ENCODE measurements at places on chromosomes 1 and 21. TPM values are rescaled to one million over a fixed set of nuclear protein-coding genes. Genes with fewer than 3 reads are reported as not detected.

GBP2 gene
- 54.6 TPM for total RNA-seq

RGS18 gene
- total RNA-seq, result 0.78 TPM

FABP3 gene
- 8.1 TPM for total RNA-seq

FCRL5 gene
- not detected for total RNA-seq

FMO4 gene
- total RNA-seq, result 2.9 TPM

TFF2 gene
- not detected for total RNA-seq

TMEM81 gene
- 3.6 TPM for total RNA-seq

DNA sequence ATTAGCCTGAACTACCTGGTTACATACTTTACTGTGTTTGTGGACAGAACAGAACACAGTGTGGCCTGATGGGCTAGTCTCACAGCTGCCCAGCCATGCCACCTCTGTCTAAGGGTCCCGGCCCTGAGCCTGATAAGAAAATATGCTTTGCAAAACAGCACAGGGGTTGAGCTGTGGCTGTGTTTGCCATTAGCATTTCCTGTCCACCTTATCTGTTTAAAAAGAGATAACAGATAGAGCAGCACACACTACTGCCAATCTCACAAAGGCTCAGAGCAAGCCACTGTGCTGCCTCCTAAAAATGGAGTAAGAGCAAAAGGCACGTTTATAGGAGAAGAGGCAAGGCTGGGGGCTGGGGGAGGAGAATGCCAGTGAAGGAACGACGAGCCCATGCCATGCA, 95.0 kb downstream of the SUSD4 start:
- no peak for DNase-seq
- no peak overlapping the region for H3K4me3 ChIP-seq
- H3K27me3 ChIP-seq, result no peaks in the 10 kb centered on the region
- H3K36me3 ChIP-seq, result no peaks in the 10 kb centered on the region

GRCh38 chr1:5347726-5348125, 644.5 kb downstream of the NPHP4 start:
- no peaks in the 10 kb centered on the region for H3K36me3 ChIP-seq
- no peak overlapping the region for H3K4me3 ChIP-seq
- DNase-seq, result no peak
- no peaks in the 10 kb centered on the region for H3K4me1 ChIP-seq
- no peaks in the 10 kb centered on the region for H3K27me3 ChIP-seq

DNA sequence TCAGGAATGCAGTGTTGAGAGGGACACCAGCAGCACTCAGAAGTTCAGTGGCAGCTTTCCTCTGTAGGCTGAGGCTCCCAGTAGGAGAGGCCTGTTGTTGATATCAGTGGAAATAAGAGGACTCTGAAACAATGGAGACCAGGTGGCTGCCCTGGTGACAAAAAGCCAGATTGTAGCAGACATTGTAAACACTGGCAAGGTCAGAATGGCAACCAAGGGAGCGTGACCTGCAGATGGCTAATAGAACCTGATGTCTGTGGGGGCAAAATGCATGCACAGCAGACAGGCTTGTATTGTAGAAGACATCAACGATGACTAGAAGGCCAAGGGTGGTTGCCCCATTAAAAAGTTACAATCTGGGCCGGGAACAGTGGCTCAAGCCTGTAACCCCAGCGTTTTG, 53.1 kb upstream of the GPR37L1 start:
- H3K27ac ChIP-seq, result no peak overlapping the region
- DNase-seq, result no peak
- H3K4me3 ChIP-seq, result no peak overlapping the region
- no peaks in the 10 kb centered on the region for H3K4me1 ChIP-seq

- no peak for DNase-seq
- H3K4me1 ChIP-seq, result no peaks in the 10 kb centered on the region
- no peaks in the 10 kb centered on the region for H3K36me3 ChIP-seq
- H3K27ac ChIP-seq, result no peak overlapping the region
- no peaks in the 10 kb centered on the region for H3K27me3 ChIP-seq
- no peak overlapping the region for H3K4me3 ChIP-seq
These were observed 322.5 kb downstream of the AJAP1 start for GRCh38 chr1:4976859-4977440.

GRCh38 chr1:41532206-41532975, 47.9 kb upstream of the EDN2 start:
- no peaks in the 10 kb centered on the region for H3K36me3 ChIP-seq
- DNase-seq, result no peak
- H3K27me3 ChIP-seq, result no peaks in the 10 kb centered on the region
- no peak overlapping the region for H3K4me3 ChIP-seq
- no peaks in the 10 kb centered on the region for H3K4me1 ChIP-seq

DNA sequence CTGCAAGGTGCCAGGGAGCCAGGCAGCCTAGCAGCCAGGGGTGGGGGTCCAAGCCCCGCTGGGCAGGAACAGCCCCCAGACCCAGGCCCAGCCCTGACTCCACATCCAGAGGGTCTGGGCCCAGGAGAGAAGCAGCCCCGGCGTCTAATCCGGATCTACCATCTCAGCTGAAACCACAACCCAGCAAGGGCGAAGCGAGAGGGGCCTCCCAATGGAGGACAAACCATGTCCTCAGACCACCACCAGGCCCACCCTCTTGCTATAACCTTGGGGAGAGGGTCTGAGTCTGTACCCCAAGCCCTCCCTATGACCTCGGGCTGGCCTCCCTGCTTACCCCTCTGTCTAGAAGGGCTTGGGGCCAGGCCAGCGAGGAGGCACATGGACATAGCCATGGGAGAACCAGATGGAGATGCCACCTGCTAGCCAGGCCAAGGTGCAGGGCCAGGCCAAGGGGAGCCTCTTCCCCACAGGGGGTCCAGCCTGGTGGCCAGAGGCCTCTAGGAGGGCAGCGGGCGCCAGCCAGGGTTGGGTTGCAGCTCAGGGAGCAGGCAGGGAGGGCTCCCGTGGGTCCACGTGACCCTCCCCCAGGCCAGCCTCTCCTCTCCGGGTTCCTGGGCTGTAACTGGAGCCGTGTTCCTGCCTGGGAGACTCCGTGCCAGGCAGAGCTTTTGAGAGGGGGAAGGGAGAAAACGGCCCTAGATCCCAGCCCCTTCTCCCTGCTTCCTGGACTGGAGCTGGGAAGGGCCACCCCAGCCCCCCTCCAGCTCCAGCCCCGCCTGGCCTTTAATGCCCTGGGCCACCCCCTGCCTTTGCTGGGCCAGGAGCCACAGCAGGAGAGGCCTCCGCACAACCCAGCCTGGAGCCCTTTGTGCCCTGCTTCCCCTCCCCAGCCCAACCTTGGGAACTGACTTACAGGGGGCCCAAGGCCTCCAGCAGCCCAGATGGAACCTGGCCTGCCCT, 2.5 kb downstream of the WNT9A start:
- H3K4me3 ChIP-seq, result no peak overlapping the region
- H3K36me3 ChIP-seq, result no peaks in the 10 kb centered on the region
- H3K4me1 ChIP-seq, result peaks cover 31% of the 10 kb centered on the region
- H3K27me3 ChIP-seq, result peaks cover 18% of the 10 kb centered on the region
- DNase-seq, result no peak
- peak overlapping the region; percentile 4 for H3K27ac ChIP-seq

GRCh38 chr21:25487046-25487594, 120.2 kb downstream of the MRPL39 start:
- H3K36me3 ChIP-seq, result no peaks in the 10 kb centered on the region
- H3K4me3 ChIP-seq, result no peak overlapping the region
- no peak for DNase-seq

- DNase-seq, result no peak
- H3K4me1 ChIP-seq, result peaks cover 3% of the 10 kb centered on the region
These were observed 187.9 kb downstream of the VAV3 start for GRCh38 chr1:107776900-107777663.

- H3K4me3 ChIP-seq, result no peak overlapping the region
- H3K4me1 ChIP-seq, result peaks cover 48% of the 10 kb centered on the region
- no peaks in the 10 kb centered on the region for H3K27me3 ChIP-seq
- DNase-seq, result peak; percentile 20
- no peak overlapping the region for H3K27ac ChIP-seq
- no peaks in the 10 kb centered on the region for H3K36me3 ChIP-seq
These were observed 4.4 kb downstream of the ATP1B1 start for GRCh38 chr1:169110689-169111447.

DNA sequence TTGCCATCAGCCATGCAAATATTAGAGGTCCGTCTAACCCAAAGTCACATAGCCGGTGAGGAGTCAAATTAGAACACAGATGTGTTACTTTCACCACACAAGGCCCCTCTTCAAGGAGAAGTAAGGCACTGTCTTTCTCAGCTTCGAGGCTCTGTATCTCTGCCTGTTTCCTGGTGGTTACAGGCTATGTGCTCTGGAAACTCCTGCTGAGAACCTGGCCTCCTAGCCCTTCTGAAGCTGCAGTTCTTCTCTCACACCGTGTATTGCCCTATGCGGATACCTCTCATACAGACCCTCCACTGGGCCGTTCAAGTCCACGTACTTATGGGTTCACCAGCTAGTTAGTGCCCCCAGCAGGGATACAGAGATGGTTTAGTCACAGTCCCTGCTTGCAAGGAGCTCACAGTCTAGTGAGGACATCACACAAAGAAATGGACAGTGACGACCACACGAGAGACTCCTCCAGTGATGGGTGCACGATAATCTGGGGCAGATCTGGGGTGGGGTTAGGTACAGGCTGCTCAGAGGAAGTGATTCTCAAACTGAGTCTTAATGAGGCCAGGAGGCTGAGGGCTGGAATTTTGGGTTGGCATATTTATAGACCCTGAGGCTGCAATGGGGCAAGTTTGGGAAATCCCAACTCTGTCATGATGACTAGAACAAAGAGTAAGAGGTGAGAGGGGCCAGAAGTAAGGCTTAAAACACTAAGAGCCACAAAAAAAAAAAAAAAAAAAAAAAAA, 22.8 kb upstream of the ELOA start:
- no peaks in the 10 kb centered on the region for H3K36me3 ChIP-seq
- no peak overlapping the region for H3K4me3 ChIP-seq
- DNase-seq, result no peak
- no peak overlapping the region for H3K27ac ChIP-seq
- no peaks in the 10 kb centered on the region for H3K27me3 ChIP-seq

GRCh38 chr1:176241385-176242015, 34.4 kb upstream of the COP1 start:
- H3K4me1 ChIP-seq, result no peaks in the 10 kb centered on the region
- DNase-seq, result no peak
- no peak overlapping the region for H3K4me3 ChIP-seq
- no peak overlapping the region for H3K27ac ChIP-seq
- no peaks in the 10 kb centered on the region for H3K36me3 ChIP-seq
- H3K27me3 ChIP-seq, result no peaks in the 10 kb centered on the region

DNA sequence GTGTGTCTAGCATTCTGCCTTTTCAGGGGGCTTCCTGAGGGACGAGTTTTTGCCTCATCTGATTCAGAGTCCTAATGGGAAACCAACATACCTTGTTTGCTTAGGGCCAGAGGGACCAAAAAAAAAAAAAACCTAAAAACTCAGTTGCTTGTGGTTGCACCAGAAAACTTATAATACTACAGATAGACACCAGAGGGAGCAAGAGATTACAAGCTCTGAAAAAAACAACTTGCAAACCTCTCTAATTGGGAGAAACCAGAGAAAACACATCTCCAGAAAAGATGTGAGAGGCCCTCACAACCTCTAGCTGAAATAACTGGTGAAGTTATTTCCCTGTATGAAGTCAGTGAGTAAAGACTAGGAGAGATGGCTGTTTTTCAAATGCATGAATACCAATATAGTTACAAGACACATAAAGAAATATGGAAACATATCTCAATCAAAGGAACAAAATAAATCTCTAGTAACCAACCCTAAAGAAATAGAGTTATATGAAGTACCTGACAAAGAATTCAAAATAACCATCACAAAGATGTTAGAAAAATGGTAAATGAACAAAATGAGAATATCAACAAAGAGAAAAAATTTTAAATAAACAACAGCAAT, 233.7 kb upstream of the NFIA start:
- no peak for DNase-seq
- no peaks in the 10 kb centered on the region for H3K27me3 ChIP-seq
- no peaks in the 10 kb centered on the region for H3K4me1 ChIP-seq
- H3K36me3 ChIP-seq, result no peaks in the 10 kb centered on the region
- H3K27ac ChIP-seq, result no peak overlapping the region

- H3K4me3 ChIP-seq, result no peak overlapping the region
- no peak for DNase-seq
- H3K36me3 ChIP-seq, result no peaks in the 10 kb centered on the region
- no peaks in the 10 kb centered on the region for H3K4me1 ChIP-seq
These were observed 359.1 kb downstream of the BARHL2 start for GRCh38 chr1:90357995-90358394.

DNA sequence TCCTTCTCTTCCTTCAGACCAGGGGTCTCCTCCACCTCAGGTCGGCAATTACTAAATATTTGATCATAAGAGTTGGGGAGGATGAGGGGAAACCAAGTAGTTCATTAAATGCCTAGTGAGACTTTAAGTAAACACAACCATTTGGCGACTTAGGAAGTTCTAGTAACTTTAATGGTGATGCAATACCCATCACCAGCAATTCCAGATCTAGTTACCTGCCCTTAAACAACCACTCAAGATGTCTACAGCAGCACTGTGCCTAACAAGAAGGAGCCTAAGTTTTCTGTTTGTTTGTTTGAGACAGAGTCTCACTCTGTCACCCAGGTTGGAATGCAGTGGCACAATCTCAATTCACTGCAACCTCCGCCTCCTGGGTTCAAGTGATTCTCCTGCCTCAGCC, 56.6 kb upstream of the L1TD1 start:
- H3K4me1 ChIP-seq, result no peaks in the 10 kb centered on the region
- no peak overlapping the region for H3K4me3 ChIP-seq
- H3K36me3 ChIP-seq, result no peaks in the 10 kb centered on the region
- no peaks in the 10 kb centered on the region for H3K27me3 ChIP-seq
- H3K27ac ChIP-seq, result no peak overlapping the region
- DNase-seq, result no peak

DNA sequence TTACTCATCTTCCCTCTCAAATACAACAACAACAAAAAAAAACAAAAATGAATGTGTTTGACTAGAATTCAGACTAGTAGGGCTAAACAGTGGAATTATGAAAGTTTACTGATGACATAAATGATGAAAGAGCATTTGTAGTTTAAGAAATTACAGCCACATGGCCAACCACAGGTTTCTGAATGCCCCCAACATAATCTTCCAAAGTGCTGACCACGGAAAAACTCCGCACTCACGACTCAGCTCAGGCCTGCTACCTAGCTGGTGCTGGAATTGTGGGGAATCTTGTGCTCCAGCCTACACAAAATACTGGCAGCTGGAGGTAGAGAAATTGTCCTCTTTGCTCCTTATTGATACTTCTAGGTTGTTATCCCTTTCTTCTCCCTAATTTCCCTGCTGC, 23.6 kb upstream of the TBX15 start:
- H3K36me3 ChIP-seq, result no peaks in the 10 kb centered on the region
- H3K27ac ChIP-seq, result no peak overlapping the region
- no peak overlapping the region for H3K4me3 ChIP-seq
- peaks cover 7% of the 10 kb centered on the region for H3K4me1 ChIP-seq
- no peaks in the 10 kb centered on the region for H3K27me3 ChIP-seq

GRCh38 chr1:202017749-202018467, 7.5 kb downstream of the ELF3 start:
- H3K4me1 ChIP-seq, result no peaks in the 10 kb centered on the region
- H3K27me3 ChIP-seq, result no peaks in the 10 kb centered on the region
- no peak for DNase-seq
